ENCODE measurements at places on chromosomes 2 and 18.

DNA sequence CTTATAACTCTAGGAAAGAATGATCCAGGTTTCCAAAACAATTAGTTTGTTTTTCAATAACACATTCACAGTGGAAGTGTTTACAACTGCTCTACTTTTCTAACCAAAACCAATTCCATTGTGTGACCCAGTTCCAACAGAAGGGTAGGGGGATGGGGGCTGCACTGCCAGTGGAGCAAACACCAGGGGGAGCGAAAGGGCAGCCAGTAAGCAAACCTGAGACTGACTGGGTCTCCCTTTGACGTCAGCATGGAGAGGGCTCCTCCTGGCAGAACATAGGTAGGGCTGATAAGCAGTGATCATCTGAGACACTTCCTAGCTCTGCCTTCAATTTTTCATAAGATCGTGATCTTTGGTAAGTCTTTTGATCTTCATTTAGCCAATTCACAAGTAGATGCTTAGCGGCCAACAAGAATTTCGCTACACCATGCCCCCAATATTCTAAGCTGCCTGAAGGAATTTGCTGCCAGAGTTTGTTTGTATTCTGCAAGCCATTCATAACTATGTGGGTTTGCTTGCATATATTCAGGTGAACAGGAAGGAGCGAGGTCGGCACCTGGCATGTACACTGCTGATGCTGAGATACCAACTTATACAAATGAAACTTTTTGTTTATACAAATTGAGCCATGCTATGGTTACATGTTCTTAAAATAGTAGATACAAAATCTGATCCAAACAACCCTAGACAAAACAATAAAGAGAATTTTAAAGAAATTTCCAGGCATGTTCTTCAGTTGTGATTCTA is 45.9 kb downstream of the ST6GAL2 start:
- DNase-seq = no peak

- DNase-seq = peak; percentile 27
Measured at GRCh38 chr18:31942291-31942998, 483 bp downstream of the TRAPPC8 start.

DNA sequence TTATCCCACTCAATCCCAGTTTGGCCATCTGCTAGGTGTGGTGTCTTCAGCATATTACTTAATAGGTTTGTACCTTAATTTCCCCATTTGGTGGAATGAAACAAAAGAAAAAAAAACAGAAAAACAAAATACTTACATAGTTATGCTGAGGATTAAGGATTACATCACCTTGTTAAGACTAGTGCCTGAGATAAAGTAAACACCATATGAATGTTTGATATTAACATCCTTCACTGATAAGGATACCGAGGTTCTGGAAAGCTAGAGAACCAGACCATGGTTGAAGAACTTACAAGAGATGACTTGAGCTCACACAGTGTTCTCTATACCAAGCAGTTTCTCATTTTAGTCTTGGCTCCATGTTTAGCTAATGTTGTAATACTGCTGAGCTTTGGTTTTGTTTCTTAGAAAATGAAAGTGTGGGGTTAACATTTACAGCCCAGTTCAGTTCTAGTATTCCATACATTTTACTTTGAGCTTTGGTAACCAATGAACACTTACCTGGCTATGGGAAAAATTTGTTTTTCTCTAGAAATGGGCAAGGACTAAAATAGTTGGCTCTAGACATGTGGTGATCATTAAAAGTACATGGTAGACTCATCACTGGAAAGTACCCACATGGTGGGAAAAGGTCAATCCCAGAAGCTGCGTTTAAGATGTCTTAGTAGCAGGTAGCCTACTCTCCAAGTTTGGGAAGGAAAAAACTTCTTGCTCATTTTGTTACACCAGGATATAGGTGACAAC is 5.8 kb upstream of the GPD2 start:
- no peak for DNase-seq

GRCh38 chr2:175872005-175872348 is 130.1 kb downstream of the LNPK start:
- no peak for DNase-seq
